ENCODE measurements at places on chromosomes 7 and 10. TPM values are rescaled to one million over a fixed set of nuclear protein-coding genes. Genes with fewer than 3 reads are reported as not detected.

- DNase-seq: no peak
These were observed 18.6 kb downstream of the WDR37 start for GRCh38 chr10:1074748-1075308.

DNA sequence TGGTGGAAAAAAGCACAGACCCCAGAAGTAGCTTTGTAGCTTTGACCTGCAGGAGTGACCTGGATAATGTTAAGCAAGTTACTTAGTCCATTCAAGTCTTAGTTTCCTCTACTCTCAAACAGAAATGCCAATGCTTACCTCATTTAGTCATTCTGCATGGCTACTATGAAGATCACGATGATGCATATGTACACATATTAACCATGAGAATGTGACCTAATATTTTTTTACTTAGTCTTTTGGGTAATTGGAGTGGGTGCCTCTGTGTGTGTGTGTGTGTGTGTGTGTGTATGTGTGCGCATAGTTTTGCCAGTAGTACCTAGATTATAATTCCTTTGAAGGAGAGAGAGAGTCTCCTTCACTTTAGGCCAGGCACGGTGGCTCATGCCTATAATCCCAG is 95.8 kb downstream of the NRP1 start:
- DNase-seq: no peak

- DNase-seq: no peak
These were observed 173.4 kb downstream of the ST7 start for GRCh38 chr7:117126676-117127075.

DNA sequence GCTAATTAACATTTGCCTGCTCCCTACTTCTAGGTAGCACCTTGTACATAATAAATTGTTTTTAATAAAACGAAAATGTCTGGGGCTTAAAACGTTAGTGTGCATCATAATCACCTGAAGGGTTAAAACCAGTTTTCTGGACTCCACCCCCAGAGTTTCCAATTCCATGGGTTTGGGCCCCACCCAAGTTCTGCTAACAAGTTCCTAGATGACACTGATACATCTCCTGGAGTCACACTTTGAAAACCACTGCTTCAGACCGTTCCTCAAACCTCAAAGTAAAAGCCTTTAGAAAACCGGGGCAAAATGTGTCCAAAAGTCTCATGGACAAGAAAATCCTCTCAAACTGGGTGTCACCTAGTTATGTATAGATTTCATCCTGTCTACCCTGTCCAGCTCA is 9.3 kb downstream of the OSBPL3 start:
- DNase-seq: no peak

DNA sequence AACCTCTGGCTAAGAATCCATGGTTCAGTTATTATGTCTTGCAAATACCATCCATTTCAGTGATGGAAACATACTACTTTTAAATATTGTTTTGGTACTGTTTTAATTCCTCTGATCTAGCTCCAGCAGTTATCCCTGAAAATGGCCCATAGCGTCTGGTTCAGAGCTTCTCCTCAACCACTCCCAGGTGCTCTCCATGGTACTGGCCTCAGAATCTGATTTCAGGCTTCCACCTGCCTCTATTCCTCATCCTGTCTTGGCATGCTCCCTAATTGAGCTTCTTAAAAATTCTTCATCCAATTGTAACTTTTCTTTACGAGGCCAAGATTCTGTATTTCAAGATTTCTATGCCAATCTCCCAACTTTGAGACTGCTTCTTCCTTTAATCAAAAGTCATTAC is 236.3 kb downstream of the HTR7 start:
- DNase-seq: no peak

GRCh38 chr7:82755705-82756551 is 312.4 kb upstream of the CACNA2D1 start:
- DNase-seq: no peak

DNA sequence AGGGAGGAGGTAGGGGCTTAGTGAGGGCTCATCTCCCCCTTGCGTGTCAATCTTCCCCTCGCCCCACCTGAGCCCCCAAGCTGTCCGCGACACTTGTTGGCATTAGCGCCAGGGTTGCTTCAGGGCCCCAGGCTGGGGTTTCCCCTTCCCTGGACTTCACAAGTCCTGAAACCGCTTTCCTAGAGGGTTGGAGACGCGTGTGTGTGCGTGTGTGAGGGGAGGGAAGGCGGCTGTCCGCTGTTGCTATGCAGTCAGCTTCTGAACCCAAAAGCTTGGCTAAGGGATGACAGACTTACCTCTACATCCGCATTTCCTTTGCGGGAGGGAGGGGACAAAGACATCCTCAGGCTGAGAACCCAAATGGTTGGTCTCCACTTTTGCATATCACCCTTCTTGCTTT is 803 bp downstream of the GOLGA7B start:
- no peak for DNase-seq

DNA sequence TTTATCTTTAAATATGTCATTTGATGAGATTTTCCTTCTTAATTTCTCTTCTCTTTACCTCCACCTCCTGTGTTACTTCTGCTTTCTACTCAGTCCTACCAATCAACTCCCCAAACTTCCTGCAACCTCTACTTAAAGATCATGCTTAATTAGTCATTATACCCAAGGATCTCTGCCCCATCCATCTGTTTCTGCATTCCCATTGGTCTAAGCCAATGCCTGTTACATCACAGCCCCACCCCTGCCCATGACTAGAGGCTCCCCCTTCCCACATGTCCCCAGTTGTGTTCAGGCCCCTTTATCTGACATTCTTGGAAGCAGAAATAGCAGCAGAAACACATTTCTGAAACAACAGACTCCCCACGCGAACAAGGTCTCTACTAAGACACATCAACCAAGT is 319.1 kb upstream of the NFE2L3 start:
- no peak for DNase-seq

- DNase-seq: no peak
These were observed 26.2 kb upstream of the LMBR1 start for GRCh38 chr7:156919132-156919713.

C7orf57 gene
- total RNA-seq: 0.11 TPM

CYP2C9 gene
- not detected for total RNA-seq

PRSS37 gene
- total RNA-seq: not detected

NANOS1 gene
- 0.11 TPM for total RNA-seq

NXPH1 gene
- not detected for total RNA-seq
